Hippocampal formation (tissue), 2 donors: ENCODE measurements at places on chromosomes 2 and 18.
A peak's percentile ranks its signal among the peaks of the same experiment; 100 is the strongest.

GRCh38 chr2:237260686-237261085 lies 153.3 kb downstream of the COL6A3 start:
- DNase-seq, result no peak

DNA sequence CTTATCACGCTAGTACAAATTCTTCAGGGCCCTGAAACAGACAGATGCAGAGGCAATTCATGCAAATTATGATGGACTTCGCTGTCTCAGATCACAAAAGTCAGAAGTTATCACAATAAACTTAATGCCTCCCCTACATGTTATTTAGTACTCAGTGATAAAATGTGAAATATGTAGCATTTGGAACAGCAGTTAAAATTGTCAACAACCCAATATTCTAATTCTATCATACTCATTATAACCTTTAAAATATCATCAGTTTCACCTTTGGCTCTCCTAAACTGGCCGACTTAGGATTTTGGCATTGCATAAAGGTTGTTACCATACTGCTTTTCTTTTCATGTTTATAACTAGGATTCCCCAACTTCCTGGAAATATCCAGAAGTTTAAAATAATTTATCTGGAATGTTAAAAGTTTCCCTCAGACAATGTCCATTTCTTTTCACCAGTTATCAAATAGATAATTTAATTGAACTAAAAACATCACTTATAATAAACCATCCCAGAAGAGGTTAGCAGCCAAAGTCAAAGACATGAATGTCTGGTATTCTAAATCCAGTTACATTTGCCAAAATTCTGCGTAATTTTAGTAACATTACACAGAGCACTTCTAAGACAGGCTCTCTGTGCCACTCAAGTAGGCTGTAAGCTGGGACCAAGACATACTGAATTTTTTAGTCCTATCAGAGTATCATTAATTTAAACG lies 239.8 kb downstream of the RBM43 start:
- DNase-seq, result no peak

DNA sequence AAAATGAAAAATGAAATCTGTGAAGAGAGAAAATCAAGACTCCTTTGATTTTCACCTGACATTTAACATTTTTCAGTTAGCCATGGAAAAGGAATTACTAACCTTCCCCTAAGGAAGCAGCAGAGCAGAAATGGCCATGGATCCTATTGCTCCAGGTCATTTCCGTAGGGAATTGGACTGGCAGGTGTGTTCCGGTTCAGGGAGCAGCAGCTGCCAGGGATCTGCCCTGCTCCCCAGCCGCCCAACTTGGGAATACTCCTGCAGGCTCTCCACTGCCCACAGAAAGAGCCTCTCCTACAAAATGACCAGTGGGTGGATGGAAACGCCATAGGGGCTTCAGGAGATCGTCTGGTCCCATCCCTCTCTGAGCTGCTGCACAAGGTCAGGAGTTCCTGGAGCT lies 86.0 kb upstream of the MAPK4 start:
- no peak for DNase-seq

DNA sequence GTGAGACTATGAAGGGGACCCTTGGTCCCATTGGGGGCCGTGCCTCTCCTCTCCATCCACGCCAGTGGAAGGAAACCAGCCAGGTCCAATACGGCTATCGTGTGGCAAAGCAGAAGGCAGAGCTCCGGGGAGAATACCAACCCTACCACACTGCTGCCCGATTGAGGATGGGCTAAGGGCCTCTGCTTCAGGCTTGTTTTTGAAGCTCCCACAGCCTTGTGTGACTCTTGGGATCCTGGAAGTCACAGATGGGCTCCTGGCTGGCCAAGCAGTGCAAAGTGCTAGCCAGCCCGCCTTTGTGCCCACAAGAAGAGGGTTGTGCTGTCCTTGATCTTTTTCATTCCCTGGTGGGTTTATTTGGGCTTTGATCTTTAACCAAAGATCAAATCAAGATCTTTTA lies 70.6 kb upstream of the ID2 start:
- no peak for DNase-seq

- DNase-seq, result no peak
These were observed 1123.3 kb upstream of the ACVR2A start for GRCh38 chr2:146721486-146721885.

DNA sequence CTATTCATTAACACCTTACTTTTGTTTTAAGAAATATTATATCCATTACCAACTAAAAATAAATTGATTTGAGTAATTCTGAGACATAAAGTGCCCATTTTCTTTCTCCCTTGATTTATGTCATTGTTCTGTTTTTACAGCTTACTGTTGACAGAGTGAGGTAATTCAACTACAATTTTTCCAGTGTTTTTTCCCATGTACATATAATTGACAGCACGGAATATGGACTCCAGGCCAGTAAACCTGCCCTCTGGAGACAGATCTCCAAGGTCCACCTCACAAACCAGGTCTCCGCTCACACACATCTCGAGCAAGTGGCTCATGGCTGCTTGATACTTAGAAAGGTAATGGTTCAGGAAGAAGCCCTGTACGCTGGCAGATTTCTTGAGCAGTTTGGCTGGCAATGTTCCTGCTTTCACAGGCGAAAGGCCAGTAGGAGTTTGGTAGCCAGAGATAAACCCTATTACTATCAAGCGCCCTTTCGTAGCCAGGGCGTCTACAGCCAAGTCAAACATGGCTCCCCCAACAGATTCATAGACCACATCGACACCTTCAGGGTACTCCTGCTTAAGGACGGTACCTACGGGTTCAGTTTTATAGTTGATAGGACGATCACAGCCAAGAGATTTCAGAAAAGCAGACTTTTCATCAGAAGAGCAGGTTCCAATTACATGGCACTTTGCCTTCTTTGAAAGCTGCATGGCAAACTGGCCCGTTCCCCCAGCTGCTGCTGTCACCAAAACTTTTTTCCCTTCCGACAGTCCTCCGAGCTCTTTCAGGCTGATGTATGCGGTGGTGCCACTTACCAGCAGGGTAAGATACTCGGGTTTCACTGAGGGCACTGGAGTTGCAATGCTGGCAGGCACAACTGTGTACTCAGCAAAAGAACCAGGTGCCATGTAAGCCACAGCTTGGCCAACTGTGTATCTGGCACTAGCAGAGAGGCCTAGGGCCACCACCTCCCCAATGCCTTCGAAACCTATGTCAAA lies 7.4 kb downstream of the PTGR3 start:
- no peak for DNase-seq

- DNase-seq, result no peak
These were observed 197.6 kb downstream of the BCL11A start for GRCh38 chr2:60355849-60356261.

DNA sequence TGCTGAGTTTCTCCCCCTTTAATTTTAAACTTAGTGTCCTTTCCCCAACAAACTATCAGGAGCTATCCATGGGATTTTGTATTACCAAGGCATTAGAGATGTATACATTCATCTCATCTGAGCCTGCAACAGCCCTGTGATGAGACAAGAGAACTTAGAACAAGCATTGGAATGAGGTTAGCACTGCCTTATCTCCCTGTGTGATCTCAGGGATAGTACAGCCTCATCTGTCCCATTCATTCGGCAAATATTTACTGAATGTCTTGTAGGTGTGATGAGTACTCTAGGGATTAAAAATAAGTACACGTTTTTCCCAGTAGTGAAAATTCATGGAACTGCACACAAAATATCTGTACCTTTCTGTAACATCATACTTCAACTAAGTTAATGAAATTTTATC lies 45.6 kb downstream of the PAIP2B start:
- DNase-seq, result no peak

DNA sequence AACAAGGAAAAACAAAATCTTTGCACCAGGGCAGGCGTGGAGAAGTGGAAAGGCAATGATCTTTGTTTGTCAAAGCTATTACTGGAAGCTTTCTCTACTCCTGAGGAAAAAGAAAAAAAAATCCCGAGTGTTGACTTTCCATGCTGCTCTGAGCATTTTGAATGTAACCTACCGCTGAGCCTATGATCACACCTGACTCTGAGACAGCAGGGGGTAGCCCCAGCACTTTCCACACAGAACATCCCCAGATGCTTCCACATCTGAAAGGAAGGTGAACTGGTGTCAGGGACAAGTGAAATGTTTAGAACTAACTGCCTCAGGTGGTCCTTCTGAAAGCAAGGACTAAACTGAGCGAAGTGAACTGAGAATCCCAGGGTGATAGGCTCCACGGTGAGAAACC lies 1315.1 kb upstream of the DDX18 start:
- DNase-seq, result no peak

GRCh38 chr2:239626961-239627592 lies 226.3 kb upstream of the HDAC4 start:
- no peak for DNase-seq

DNA sequence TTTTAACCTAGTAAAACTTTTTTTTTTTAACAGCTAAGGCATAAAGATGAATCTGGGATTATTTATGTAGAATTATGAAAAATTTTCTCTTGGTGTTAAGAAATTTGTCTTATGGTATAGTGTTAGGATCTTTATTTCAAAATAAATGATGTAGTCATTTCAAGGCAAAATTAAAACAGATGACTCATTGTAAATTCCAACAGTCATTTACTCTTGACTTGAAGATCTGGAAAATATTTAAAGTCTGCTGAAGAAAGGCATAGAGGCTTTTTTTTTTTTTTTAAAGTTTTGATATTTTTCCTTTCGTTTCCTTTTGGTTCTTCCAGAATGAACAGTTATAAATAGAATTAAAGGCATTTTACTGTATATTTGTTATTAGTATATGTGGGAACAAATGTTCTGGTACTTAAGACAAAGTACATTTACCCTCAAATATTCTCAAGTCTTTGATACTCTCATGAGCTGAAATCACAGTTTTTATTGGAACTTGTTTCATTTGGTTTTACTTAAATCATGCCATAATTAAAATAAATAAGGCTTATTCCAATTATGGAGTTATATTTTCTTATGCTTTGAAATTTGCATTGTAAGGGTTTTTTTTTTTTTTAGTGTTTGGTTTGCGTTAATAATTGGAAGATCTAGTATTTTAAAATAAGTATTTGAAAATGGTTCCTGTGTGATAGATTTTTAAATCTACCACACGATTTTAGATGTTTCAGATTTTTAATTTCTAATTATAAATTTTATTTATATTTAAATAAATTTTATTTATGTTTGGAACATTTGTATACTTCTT lies 29.9 kb downstream of the GLS start:
- no peak for DNase-seq

DNA sequence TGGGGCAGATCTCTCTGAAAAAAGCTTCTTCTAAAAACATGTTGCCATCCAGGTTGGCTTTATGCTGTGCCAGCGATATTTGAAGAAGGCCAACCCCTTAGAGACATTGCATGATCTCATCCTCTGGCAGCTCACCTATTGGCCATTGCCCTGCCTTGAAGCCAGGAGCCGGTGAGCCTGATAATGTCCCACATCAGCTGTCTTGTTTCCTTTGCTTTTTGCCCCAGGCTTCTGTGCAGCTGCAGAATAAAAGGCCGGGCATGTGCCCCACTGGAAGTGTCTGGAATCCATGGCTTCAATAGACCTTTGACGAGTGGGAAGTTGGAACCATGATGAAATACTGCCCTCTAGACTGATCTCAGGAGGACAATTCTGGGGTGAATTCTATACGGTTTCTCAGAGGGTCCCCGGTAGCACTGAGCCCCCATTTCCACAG lies 523.5 kb upstream of the ZEB2 start:
- DNase-seq, result peak; percentile 84

DNA sequence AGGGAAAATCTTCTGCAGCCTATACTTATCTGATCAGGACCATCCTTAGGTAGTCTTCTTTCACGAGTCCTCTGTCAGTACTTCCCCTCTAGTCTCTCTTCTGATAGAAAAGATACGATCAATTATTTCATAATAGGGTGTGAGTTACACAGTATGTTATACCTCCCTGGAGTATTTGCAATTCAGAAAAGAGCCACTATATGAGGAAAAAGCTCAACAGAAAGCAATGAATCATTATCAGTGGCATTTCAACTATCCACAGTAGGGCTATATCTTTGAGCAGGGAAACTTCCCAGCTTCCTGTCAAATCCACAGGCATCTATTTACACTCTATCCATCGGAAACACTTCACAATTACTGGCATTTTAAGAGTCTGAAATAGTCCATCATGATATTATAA lies 105.3 kb upstream of the ACVR2A start:
- DNase-seq, result no peak

DNA sequence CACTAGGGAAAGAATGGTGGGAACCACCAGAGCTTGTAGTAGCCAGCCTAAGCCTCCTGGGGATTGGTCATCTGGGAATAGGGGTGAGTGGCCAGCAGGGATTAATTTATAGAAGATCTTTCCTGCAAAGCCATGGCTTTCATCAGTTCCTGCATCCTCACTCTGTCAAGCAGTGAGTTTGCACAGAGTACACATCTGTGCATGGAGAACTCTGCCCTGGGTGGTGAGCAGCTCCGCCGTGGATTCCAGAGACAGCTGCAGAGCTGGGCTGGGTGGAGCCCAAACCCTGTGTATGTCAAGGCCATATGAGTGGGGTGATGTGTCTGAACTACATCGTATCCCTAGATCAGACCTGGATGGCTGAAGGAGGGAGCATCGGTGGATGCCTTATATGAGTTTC lies 182.2 kb downstream of the GLI2 start:
- no peak for DNase-seq
